Stimulated activated CD8-positive, alpha-beta memory T cell treated with anti-CD3 and anti-CD28 coated beads, Interleukin-2, amount 100 ng/mL, for 1 hour (primary cell): ENCODE measurements at places on chromosomes 5 and 9.

DNA sequence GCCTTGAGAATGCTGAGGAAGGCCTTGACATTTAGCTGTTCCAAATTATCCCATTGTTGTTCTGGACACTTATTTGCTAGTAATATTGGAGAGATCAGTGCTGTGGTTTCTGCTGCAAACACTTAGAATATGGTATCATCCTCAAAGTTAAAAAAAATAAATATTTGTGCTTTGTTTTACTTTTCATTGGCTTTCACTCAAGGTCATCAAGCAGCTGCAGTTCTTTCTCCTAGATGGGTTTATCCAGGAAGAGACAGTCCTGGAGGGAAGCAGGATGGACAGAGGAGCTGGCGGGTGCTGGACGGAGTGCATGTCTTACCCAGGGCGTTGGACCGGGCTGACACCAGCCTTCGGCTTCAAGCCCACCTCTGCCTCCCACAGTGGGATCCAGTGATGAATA, 193.6 kb downstream of the MTRR start:
- no peak for DNase-seq

DNA sequence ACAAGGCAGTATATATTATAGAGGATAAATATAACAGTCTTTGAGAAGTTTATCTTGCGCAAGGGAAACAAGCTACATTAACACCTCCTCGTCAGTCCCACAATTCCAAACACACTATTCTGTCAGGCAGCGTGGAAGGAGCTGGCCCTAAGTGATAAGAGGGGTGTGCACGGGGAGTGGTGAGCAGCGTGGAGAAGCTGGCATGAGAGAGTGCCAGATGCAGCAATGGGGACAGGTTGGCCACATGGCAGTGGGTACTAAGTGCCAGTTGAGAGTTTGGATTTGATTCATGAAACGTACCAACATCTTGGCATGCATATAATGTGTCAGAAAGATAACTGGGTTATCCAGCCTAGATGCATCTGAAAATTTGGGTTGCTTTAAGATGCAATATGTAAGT, 460.2 kb downstream of the ICE1 start:
- DNase-seq: no peak

- no peak for DNase-seq
Measured at GRCh38 chr9:37381094-37381741, 41.3 kb upstream of the GRHPR start.

DNA sequence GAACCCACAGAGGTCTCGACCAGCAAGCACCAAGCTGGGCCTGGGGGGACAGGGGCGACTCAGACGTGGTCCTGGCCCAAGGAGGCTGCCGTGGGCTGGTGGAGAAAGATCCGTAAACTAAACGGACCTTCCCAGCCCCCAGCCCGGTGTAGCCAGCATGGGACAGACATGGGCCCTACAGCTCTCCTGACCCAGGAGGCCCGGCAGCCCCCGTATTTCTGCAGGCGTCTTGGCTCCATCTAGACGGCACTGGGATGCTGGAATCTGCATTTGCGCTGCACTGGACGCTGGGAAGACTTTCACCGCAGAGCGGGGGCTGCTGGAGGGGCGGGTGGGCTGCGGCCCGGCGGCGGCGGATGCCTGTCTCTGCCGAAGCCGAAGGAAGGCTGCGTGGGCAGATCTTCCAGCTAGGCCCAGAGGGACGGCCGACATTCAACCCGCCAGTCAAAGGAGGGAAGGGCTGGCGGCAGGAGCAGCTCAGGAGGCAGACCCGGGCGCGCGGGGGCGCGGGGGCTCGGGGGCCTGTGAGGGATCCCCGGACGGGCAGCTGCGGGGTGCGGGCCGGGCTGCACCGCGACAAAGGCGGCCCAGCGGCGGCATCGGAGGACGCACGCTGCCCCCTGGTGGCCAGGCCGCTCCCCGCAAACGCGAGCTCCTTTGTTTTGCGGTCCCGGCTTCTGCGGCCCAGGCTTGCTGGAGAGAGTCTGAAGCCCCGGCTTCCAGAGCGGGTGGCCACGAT, 266.2 kb downstream of the NSG2 start:
- no peak for DNase-seq

DNA sequence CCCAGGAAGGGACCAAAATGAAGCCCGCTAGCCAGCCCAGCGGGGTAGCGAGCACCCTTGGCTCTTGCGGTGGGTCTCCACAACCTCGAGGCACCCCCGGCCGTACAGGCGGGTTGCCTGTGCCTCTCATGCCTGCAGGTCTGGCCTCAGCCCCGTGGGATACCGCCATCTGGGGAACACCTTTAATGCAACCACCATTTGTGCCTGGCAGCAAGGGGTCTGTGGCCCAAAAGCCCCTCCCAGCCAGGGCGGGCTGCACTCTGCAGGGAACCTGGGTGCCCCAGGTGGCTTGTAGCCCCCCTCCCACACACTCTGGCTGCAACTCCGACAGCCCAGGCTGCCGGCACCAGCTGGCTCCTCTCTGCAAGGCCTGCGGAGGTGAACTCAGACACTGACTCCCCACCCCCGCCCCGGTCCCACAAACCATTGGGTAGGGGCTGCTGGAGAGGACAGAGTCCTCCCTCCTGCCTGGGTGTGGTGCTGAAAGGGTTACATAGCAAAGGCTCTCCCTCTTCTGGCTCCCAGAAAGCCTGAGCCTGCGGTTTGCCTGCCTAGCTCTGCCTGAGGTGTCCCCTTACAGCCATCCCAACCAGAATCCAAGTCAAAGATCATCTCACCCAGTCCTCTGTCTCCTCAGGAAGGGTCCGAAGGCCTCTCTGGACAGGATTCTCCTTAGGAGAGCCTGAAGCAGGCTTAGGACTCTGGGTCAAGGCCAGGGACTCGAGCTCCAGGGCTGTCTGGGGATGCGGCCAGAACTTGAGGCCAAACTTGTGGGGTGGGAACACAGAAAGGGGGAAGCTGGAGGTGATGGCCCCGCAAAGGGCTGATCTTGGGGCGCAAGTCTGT, 109.4 kb downstream of the PSD2 start:
- no peak for DNase-seq
